Left hindlimb (tissue), 1 donor: ENCODE measurements at places on chromosomes 4 and X.

DNA sequence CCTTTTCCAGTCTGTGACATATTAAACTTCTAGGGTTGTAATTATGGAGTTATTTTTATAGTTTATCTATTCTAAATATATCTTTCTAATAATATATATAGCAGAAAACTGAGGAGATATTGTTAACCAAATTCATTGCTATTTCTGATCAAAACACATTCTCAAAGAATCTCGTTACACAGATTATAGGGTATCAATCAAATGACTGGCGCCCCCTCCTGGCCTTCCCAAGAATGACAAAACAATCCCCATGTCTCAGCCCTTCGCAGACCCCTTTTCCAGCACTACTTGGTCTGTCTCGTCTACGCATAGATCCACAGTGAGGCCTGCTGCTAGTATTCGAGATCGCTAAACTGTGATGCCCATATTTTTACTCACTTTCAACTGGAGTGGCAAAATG is 209.3 kb downstream of the GPC3 start:
- no peak for DNase-seq

GRCh38 chrX:53798281-53798680 is 111.8 kb upstream of the HUWE1 start:
- no peak for DNase-seq

DNA sequence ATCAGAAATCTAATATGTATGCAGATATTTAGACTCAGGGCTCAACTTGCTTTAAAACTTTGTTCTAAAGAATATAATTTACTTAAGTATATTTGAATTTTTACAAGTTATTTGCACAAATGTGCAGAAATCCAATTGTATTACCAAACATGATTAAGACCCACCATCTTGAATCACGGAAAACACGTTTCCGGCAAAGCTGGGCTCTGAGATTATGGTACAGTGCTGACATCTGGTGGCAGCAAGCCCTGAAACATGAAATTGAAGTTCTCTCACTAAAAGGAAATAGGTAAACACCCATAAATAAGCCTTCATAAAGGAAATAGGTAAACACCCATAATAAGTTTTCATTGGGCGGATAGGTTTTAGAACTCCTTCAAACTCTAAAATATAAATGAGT is 98.3 kb upstream of the MAOA start:
- no peak for DNase-seq

- no peak for DNase-seq
Observed at GRCh38 chrX:63934160-63934559, 149.1 kb upstream of the ARHGEF9 start.

GRCh38 chr4:63393544-63393943 is 1015.7 kb downstream of the TECRL start:
- no peak for DNase-seq

GRCh38 chr4:168585168-168586091 is 88.6 kb downstream of the PALLD start:
- DNase-seq, result peak; percentile 79

DNA sequence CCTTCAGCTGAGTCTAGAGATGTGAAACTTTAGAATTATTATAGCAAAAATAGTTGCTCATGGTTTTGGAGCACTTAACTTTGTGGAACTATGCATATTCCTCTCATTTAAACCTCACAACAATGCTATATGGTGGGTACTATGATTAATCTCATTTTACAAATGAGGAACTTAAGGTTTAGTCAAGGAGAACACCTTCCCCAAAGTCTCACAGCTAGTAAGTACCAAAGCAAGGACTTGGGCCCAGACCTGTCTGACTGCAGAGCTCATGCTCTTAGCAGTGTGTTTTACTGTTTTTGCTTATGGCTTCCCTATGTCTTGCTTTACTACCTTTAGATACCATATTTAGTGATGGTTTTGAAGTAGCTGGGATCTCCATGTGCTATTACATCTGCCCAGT is 5.1 kb downstream of the UBE2A start:
- DNase-seq, result no peak

DNA sequence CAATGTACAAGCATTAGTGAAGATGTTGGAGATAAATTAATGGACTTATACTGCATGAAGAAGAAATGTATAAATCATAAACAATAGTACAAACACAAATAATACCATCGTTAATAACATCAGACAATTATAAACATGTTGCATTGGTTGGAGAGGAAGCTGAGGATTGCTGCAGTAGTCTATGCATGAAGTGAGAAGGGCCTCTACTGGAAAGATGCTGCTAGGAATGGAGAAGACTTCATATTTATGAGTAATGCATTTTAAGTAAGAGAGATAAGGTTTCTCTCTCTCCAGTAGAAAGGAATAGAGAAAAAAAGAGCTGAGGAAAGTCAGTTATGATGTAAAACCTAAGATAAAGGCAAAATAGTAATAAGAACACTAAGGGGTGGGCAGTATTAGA is 247.8 kb downstream of the GRID2 start:
- DNase-seq, result no peak

- no peak for DNase-seq
Observed at GRCh38 chr4:91233164-91233563, 1070.6 kb upstream of the GRID2 start.

DNA sequence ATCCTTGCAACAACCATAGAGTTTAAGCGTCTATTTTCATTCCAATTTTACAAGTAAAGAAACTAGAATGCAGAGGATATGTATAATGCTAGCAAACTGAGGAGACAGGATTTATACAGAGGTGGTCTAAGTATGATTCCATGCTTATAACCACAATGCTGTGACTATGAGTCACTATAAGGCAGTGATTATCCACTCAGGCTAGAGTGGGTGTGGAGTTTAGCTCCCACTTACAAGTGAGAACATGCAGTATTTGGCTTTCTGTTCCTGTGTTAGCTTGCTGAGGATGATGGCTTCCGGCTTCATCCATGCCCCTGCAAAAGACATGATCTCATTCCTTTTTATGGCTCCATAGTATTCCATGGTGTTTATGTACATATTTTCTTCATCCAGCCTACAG is 41.6 kb upstream of the EDA2R start:
- no peak for DNase-seq

DNA sequence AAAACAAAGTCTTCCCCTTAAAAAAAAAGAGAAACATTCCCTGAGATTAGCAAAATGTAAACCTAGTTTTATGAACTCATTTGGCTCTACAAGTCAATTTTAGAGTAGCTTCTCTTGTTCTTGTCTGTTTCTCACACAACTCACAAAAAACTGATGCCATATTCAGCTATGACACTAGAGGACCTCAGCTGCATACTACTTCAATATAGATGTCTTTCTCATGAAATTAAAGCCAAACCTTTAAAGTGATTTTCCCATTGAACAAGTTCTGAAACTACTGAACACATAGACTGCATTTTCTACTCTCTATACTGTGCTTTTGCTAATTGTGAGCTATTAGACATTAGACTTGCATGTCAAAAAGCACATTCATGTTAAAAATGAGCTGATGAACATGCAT is 49.8 kb downstream of the TBCK start:
- no peak for DNase-seq

DNA sequence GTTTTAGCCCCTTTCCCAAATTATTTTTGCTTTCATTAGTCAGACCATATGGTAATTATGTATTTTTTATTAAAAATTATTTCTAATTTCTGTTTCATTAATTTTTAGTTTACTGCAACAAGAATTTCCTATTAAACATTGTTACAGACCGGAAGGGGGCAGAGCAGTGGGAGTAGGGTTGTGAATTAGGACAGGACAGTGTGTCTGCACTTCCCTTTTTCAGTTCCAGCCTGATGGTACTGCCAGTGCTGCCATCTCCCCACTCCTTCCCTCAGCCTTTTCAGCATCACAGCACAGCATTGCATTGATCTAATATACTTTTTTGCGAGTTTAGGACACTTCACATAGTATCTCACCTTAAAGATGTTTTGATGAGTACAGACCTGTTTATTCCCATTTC is 76.5 kb downstream of the STIM2 start:
- DNase-seq, result no peak

- DNase-seq, result no peak
Observed at GRCh38 chrX:40778861-40779575, 43.7 kb upstream of the MED14 start.

DNA sequence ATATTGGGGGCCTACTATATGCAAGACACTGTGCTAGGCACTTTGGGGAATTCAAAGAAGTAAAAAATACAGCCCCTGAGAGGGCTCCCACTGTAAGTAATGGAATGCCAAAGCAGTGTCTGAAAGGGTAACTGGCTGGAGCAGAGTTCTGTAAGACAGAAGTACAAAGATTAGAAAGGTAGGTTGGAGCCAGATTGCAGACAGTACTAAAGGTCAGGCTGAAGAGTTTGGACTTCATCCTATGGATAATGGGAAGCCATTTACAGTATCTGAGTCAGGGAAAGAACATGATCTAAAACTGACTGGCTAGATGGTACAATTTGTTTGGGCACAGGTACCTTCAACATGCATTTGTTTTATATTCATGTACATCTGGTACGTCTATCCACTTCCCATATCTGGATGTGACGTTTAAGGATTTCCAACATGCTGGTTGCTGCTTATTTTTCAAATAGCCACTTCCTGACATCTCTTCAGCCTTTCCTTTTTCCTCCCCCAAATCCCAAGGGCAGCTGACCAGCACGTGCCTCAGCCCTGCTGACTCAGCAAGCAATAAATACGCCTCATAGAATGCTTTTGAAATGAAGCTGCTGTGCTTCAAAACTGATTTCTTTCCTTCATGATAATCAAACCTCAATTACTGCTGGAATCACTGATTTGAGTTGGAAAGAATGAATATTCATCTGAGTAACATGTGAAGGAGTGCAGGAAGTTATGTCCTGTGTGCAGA is 9.5 kb downstream of the ENOX2 start:
- no peak for DNase-seq
